ENCODE measurements at places on chromosomes 11 and 22.

GRCh38 chr11:119909077-119909476 lies 180.1 kb upstream of the NECTIN1 start:
- ATAC-seq, result no peak

DNA sequence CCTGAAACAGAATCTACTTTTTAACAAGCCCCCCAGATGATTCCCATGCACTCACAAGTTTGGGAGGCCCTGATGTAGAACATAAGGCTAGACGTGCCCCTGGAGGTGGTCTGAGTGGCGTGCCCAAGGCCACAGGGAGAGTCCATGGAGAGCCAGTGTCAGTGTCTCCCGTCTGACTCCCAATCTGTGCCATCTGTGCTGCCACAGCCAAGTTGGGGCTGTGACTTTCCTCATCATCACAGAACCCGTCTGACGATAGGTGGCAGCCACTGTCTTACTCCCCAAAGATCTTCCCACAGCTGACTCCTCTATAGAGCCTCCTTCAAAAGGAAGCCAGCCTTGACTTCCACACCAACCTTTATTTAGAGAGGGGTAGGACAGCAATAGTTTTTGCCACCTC lies 470.5 kb downstream of the SOX6 start:
- ATAC-seq, result no peak

- ATAC-seq, result peak; percentile 79
Observed at GRCh38 chr22:25453557-25453956, 110.9 kb upstream of the GRK3 start.

DNA sequence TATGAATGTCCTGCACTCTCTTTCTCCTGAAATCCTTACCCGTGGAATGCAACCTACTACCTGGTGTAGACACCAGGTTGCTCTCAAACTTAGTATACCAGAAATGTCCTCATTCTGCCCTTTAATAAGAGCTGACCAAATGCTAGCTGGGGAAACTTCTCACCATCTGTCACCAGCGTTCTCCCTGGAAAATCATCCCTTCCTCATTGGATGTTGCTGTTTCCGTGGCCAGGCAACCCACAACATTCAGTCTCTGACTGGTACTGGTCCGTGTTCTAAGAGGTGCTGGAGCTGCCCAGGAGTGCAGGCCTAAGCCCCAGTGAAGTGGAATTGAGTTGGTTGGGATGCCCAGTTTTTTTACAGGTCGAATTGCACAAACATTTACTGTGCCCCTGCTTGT lies 40.7 kb upstream of the RAB1B start:
- no peak for ATAC-seq

DNA sequence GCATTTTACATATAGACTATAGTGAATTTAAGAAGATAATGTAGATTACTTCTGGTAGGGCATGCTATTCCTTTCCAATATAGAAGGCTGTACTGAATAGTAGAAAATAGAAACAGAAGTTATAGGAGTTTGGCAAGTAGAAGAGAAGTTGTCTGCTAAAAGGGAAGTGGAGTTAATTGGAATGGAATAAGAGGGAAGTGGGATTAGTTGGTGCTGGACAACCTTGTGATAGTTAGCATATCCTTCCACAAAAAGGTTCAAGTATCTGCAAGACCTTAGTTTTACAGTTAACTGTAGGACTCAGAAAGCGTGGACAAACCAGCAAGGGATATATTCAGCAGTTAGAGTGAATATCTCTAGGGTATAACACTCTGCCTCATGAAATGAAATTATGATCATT lies 185.5 kb downstream of the SWAP70 start:
- ATAC-seq, result no peak

- no peak for ATAC-seq
Observed at GRCh38 chr22:42645341-42645937, 3.8 kb downstream of the CYB5R3 start.

DNA sequence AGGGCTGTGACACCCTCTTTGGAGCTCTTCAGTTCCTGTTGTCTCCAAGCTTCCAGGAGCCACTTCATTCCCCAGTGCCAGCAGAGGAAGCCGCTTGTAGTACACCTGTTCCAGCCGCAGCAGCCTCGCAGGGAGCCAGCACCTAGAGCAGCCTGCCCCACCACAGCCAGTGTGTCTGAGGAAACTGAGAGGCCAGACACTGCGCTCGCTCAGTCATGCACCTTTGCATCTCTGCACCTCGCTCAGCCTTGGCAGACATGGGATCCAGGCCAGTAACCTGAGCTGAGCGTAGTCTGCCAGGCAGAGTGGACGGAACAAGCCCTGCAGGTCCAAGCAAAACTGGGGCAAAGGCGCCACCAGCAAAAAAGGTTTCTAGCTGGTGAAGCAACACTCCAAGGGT lies 1072.1 kb downstream of the JRKL start:
- ATAC-seq, result no peak

- no peak for ATAC-seq
Observed at GRCh38 chr11:88203604-88204003, 28.4 kb upstream of the RAB38 start.

- peak; percentile 61 for ATAC-seq
Observed at GRCh38 chr11:75777461-75778110, 9.0 kb downstream of the DGAT2 start.

GRCh38 chr11:95790123-95790932 lies at the start of gene CEP57:
Gene CEP57, plus strand, starts transcription at chr11:95790498. Its CDS starts 201 bp downstream, at chr11:95790699.
- ATAC-seq, result peak; percentile 75

DNA sequence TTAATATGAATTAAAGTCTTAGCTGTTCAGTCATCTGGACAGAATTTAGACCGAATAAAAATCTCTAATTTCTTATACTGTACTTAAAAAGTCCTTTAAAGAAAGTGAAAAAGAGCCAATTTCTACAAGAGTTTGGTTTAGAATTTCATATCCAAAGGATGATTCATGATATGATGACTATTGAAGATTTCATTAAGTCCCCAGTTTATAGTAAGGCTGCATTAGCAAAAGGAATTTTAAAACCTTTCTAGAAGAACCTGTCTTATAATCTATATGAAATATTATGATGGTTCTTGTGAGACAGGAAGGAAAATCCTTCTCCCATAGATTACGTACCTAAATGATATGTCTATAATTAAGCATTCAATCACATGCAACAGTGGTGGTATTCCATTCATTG lies 34.8 kb downstream of the TSG101 start:
- no peak for ATAC-seq
